ENCODE measurements at places on chromosomes 16 and 17. TPM values are rescaled to one million over a fixed set of nuclear protein-coding genes. Genes with fewer than 3 reads are reported as not detected.
A peak's percentile ranks its signal among the peaks of the same experiment; 100 is the strongest.

DNA sequence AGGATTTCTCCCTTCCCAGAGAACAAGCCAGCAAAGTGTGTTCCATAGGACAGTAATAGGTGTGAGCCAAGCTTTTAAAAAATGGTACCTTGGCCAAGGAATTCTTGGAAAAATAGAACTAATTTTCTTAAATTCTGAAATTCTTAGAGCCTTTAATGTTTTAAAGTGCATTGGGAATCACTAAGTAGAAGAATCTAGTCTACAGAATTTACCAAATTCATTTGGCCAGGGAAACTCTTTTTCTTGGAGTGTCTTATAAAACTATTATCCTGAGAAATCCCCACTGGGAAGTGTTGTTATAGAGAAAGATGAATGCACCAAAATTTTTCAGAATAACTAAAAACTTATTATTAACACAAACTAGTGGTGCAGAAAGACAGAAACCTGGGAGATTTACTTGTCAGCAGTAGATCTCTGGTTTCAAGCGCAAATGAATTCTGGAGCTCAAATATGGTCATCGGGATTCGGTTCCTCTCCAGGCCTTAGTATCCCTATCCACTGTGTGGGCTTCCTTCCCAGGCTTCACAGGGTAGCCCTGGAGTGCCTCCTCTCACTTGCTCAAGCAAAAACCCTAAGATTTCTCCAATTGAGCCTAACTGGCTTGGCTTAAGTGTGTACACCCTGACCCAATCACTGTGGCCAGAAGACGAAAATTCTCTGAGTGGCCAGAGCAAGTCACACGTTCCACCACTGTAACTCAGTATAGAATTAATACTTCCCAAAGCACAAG is 217.8 kb downstream of the CHD9NB start:
- no peak for DNase-seq

DNA sequence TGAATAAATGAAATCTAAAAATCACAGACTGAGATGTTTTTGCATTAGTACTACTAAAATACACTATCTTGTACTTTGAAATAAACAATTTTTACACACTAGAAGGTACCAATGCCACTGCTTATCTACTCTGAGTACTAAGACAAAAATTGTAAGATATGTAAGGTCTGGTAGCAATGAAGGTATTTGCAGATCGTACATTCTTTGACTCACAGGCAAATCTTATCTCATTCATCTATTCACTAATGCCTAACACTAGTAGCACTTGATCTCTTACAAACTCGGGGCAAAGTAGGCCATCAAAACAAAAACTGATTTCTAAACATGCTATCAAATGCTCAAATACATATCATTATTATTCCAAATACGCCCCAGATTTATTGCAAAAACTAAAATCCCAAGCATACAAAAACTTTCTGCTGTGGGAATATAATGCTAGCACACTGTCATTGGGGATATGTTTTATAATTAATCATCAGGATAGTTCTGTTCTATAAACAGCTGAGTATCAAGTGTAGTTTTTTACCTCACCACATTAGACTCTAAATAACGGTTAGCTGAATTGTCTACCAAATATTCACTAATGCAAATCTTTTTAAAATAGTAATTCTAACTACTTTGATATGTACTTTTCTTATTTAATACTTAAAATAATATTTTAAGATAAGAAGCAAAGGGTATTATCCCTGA is 68.0 kb downstream of the MED13 start:
- DNase-seq = no peak

GRCh38 chr16:57528499-57529390 is 7.6 kb downstream of the CCDC102A start:
- peak; percentile 91 for DNase-seq

The C16orf96 gene
- 0.19 TPM for total RNA-seq

- no peak for DNase-seq
Measured at GRCh38 chr17:10238661-10239060, 40.3 kb upstream of the GAS7 start.
